A673 (cell line): ENCODE measurements at places on chromosomes 4 and X. TPM values are rescaled to one million over a fixed set of nuclear protein-coding genes. Genes with fewer than 3 reads are reported as not detected.

DNA sequence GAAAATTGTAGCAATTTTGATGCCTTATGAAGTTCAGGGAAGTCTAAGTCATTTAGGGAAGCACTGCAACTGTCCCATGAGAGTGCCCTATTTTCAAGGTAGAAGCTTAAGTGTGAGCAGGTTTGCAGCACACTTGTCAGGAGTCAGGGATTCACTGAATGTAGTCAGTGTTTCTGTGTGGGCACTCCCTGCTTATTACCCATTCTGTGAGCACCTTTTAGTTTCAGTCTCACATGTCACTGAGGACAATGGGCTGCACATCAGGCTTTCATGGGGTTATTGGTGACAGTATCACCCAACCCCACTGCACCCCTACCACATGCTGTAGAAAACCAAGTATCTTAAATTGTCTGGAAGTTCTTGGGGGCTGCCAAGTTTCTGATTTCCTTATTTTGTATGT, 2.9 kb upstream of the CCNG2 start:
- no peak for DNase-seq

- DNase-seq, result peak; percentile 64
These were observed 134.2 kb downstream of the CHIC2 start for GRCh38 chr4:53929955-53930798.

Gene NPNT
- 0.45 and 0.50 TPM in 2 replicates for total RNA-seq

Gene STAG2
- total RNA-seq, result 117 and 119 TPM in 2 replicates

DNA sequence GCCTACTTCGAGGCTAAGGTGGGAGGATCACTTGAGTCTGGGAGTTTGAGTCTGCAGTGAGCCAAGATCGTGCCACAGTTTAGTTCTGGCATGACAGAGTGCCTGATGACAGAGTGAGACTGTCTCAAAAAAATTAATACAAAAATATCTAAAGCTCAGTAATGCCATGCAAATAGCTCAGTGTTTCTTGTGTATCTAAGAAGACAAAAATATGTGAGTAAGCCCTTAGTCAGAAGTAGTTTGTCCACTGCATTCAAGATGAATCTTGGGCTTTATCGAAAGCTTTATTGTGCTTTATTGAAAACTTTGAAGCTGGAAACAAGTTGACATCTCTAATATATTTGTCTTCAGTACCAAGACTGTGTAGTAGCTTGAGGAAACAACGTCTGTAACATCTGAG, 115.9 kb downstream of the GPAT3 start:
- DNase-seq, result no peak

Gene ADH7
- not detected in 2 replicates for total RNA-seq

- no peak for DNase-seq
These were observed 136.2 kb downstream of the CDS1 start for GRCh38 chr4:84719115-84719514.

Gene H2BW2
- not detected in 2 replicates for total RNA-seq

- DNase-seq, result no peak
These were observed 127.9 kb upstream of the DMD start for GRCh38 chrX:33339219-33339618.

Gene CNKSR2
- 0.96 and 1.5 TPM in 2 replicates for total RNA-seq
